ENCODE measurements at places on chromosomes 16 and 17.

DNA sequence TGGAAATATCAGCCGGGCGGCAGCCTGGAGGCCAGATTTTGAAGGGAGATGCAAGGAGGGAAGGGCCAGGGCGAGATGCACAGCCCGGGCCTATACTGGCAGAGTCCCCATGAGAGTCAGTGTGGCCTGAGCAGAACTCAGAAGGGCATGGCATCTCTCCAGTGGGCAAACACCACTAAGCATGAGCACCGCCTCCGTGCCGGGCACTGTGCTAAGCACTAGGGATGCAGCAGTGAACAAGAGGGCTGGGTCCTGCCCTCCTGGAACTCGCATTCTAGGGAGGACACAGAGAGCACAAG is 33.5 kb downstream of the TK2 start:
- no peak for DNase-seq
- H3K36me3 ChIP-seq, result no peaks in the 10 kb centered on the region
- H3K27ac ChIP-seq, result peak overlapping the region; percentile 90
- no peaks in the 10 kb centered on the region for H3K27me3 ChIP-seq
- peaks cover 66% of the 10 kb centered on the region for H3K4me1 ChIP-seq

DNA sequence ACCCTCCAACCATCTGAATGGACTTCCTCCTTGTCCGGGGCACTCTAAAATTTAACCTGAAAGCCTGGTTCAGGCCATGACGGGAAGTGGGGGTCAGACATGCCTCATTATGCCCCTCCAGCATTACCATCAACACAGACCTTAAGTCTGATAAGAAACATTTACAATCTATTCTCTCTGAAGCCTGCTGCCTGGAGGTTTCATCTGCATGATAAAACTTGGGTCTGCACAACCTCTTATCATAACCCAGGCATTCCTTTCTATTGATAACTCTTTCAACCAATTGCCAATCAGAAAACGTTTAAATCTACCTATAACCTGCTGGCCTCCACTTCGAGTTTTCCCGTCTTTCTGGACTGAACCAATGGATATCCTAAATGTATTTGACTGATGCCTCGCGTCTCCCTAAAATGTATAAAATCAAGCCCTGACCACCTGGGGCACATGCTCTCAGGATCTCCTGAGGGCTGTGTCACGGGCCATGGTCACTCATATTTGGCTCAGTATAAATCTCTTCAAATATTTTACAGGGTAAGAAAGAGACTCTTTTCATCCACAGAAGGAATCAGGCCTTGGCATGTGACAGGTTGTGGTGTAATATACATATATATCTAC is 45.6 kb downstream of the LYRM1 start:
- H3K27me3 ChIP-seq, result peaks cover 2% of the 10 kb centered on the region
- no peaks in the 10 kb centered on the region for H3K4me1 ChIP-seq
- H3K27ac ChIP-seq, result no peak overlapping the region
- H3K4me3 ChIP-seq, result no peak overlapping the region

DNA sequence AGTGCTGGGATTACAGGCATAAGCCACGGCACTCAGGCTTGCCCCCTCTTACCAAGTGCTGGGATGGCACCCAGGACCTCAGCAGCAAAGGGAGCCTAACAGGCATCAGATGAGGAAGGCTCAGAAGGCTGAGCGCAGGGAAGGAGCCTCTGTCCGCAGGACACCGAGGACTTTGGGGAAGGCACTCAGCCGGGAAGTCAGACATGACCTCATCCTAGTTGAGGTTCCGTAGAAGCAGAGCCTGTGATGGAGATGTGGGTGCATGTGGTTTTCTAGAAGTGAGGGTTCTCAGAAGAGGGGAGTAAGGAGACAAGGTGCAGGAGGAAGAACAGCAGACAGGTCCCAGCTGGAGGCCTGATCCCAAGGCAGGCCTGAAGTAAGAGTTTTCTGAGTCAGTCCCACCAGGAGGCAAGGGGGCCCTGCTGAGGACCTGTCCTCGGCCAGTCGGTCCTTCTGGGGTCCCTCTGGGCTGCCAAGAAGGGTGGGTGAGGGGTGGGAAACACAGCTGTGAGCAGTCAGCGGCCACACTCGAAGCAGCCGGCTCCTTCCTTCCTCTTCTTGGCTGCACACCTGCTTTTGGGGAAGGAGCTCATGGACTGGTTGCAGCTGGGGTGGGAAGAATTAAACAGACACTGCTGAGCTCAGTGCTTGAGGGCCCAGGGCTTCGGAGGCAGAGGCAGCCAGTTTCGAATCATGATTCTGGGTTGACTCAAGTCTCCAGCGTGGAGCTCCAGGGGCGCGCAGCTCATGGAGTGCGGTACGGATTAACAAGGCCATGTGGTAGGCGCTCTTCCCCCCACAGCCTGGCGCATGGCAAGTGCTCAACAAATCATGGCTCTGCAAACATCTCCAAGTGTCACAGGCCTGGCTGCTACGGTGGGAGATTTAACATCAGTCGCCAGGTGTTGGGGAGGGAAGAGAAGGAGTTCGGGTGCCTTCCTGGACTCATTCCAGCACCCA is 38.9 kb upstream of the SNN start:
- DNase-seq, result no peak
- no peaks in the 10 kb centered on the region for H3K27me3 ChIP-seq
- H3K27ac ChIP-seq, result peak overlapping the region; percentile 75
- H3K4me3 ChIP-seq, result no peak overlapping the region
- H3K4me1 ChIP-seq, result peaks cover 36% of the 10 kb centered on the region

GRCh38 chr17:9291912-9292560 is 270.7 kb downstream of the NTN1 start:
- peaks cover 29% of the 10 kb centered on the region for H3K4me1 ChIP-seq
- H3K4me3 ChIP-seq, result no peak overlapping the region
- H3K27ac ChIP-seq, result peak overlapping the region; percentile 80
- no peaks in the 10 kb centered on the region for H3K27me3 ChIP-seq
- no peaks in the 10 kb centered on the region for H3K36me3 ChIP-seq

DNA sequence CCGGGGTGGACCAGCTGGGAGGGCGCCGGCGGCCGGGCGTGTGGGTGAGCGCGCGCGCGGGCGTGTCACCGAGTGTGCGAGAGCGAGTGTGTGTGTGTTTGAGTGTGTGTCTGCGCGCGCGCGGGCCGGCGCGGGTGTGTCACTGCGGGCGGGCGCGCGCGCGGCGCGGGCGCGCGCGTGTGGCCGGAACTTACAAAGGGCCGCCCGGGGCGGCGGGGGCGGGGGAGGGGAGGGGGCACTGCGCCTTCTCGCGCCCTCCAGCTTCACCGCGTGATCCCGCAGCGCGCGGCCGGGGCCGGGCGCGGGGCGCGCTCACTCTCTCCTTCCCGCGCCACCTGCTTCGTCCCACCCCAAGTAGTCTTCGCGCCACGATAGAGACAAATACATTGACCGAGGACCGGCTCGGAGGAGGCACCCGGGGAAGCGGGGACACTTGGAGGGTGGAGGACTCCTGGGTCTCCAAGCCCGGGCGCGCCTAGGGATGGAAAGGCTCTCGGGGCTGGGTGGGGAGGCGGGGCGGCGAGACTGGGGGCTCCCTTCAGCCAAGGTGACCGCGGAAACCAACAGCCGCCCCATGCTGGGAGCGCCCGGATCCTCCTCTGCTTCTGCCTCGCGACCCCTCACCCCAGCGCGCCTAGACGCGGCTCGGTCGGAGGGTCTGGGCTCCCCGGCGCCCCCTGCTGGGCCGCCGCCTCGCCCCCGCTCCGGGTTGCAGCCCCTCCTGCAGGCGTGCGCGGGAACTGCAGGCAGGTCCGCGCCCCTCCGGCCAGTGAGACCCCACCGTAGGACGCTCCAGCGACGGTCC is at the start of gene SRCIN1:
SRCIN1 (minus strand) TSS at position 112 of the 805 bp plus-strand sequence. CDS start 247 bp downstream, outside the sequence.
- peak within 1 kb of the TSS; percentile 81 for H3K4me3 ChIP-seq
- H3K27me3 ChIP-seq, result peaks cover 36% of the 10 kb centered on the region
- DNase-seq, result peak; percentile 47
- H3K27ac ChIP-seq, result no peak within 1 kb of the TSS

GRCh38 chr16:8583732-8584131 is 6.6 kb downstream of the TMEM114 start:
- peaks cover 31% of the 10 kb centered on the region for H3K27me3 ChIP-seq
- H3K4me3 ChIP-seq, result no peak overlapping the region
- H3K27ac ChIP-seq, result no peak overlapping the region

DNA sequence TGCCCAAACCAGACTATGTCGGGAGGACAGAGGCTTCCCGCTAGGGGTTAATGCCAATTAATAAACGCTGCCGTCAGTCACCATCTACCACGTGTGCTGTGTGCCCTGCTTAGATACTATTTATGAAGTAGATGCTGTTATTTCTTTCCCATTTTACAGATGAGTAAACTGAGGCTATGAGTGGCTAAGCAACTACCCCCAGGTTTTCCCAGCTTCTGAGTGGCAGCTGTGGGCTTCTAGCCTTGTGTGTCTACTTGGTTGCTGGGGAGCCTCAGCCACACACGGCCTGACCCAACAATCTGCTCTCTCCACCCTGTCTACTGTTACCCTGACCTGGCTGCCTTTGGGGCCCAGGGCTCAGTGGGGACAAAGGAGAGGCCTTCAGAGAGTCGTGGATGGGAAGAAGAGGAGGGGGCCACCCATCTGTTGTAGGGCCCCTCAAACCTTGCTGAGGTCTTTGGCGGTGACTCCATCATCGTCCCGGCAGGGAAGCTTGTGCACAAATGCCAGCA is 7.1 kb downstream of the GIT1 start:
- H3K27me3 ChIP-seq, result no peaks in the 10 kb centered on the region
- peaks cover 45% of the 10 kb centered on the region for H3K4me1 ChIP-seq
- H3K4me3 ChIP-seq, result no peak overlapping the region
- H3K27ac ChIP-seq, result peak overlapping the region; percentile 67
- peaks cover 3% of the 10 kb centered on the region for H3K36me3 ChIP-seq
- DNase-seq, result no peak

DNA sequence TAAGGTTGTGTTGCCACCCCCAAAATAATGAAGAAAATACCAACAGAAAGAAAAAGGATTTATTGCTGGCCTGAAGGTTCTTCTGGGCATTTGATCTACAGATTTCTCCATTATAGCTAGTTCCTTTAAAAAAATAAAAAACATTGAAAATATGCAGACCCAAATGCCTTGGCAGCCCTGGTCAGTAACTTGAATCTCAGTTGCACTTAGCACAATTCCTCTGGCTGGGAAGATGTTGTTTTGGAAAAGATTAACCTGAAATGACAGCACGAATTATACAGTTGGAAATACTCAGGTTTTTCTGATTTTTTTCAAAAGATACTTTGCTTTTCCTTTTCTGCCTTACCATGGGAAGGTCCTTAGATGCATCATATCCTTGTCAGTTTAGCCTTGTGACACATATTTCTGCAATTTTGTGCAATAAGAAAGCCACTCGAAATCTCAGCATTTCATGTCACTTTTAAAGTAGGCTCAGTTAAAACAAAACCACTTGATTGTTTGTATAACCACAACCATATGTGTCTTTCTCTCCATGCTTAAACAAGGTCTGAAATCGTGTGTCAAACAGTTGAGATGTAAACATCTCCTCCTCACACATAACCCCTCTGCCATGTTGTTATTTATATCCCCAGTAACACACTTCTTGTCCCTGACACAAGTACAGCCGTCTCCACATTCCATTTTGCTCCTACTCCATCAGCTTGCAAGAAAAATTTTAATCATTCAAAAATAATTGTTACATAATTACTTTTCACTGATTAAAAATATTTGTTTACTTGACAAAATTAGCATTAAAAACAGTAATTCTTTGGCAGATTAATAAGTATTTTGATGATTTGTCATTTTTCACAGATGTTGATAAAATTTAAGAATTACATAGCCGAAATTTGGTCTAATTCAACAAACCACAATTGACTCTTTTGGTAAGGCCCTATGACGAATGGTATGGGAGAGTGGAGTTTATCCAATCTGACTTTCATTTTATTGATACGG is 61.1 kb downstream of the SIAH1 start:
- DNase-seq, result no peak
- H3K36me3 ChIP-seq, result peaks cover 34% of the 10 kb centered on the region
- no peaks in the 10 kb centered on the region for H3K27me3 ChIP-seq
- peaks cover 5% of the 10 kb centered on the region for H3K4me1 ChIP-seq

DNA sequence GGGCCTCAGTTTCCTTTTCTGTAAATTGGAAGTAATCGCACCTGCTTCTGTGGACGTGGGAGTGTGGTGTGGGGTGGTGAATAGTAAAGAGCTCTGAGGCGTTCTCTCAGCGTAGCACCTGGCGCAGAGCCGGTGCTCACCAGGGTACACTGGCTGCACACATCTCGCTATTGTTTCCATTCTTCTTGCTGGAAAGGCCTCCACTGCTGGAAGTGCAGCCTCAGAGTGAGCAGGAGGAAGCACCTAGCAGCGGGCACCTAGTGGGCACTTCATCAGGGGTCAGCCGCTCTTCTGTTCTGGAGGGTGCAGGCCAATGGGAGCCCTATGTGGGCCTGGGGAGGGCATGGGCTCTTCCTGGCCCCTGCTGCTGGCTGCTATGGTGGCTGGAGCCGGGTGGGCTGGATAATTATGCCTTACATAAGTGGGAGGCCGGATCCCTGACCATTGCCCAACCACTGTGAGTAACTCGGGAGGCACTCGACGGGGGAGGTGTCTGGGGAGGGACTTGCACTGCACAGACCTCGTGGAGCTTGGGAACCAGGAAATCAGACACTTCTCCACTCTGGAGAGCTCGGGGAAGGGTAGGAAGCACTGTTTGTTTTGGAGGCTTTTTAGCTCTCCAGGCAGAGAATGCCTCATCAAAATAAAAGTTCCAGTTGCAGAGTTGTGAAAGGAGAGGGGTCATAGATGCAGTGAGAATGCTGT is 1.7 kb downstream of the MAP2K3 start:
- H3K36me3 ChIP-seq, result peaks cover 7% of the 10 kb centered on the region
- DNase-seq, result no peak
- H3K4me1 ChIP-seq, result peaks cover 43% of the 10 kb centered on the region
- peaks cover 3% of the 10 kb centered on the region for H3K27me3 ChIP-seq

DNA sequence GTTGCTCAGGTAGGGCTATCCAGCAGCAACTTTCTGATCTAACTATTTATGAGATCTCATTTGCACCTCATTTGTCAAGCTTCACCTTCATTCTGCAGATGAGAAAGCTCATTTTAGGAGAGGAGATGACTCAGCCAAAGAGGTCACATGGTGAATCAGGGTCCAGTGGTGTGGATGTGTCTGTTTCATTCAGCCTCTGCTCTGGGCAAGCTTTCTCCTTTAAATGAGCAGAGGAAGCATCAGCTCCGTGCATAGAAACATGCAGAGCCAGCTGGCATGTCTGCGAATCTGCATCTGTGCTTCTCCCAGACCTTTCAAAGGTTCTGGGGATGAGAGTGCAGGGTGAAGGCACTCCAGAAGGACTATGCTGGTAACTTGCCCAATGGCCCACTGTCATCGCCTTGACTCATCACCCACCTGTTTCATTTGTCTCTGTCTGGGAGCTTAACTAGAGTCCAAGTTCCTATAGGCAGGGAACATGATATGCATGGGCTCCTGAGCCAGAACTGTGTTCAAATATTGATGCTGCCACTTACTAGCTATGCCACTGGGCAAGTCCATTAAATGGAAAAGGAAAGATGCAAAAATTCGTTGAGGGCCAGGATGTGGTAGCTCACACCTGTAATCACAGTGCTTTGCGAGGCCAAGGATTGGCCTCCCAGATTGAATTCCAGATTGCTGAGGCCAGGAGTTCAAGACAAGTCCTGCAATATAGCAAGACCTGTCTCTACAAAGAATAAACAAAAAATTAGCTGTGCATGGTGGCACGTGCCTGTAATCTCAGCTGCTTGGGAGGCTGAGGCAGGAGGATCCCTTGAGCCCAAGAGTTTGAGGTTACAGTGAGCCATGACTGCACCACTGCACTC is 67.1 kb upstream of the NLK start:
- H3K4me1 ChIP-seq, result no peaks in the 10 kb centered on the region
- no peak for DNase-seq
- H3K27ac ChIP-seq, result no peak overlapping the region
- no peaks in the 10 kb centered on the region for H3K36me3 ChIP-seq
- H3K4me3 ChIP-seq, result no peak overlapping the region

GRCh38 chr17:82302991-82303943 is 14.1 kb downstream of the CD7 start:
- H3K36me3 ChIP-seq, result no peaks in the 10 kb centered on the region
- DNase-seq, result peak; percentile 50
- H3K4me3 ChIP-seq, result peak overlapping the region; percentile 91
- no peaks in the 10 kb centered on the region for H3K27me3 ChIP-seq
- H3K4me1 ChIP-seq, result peaks cover 80% of the 10 kb centered on the region
